ENCODE measurements at places on chromosomes 13 and 19. TPM values are rescaled to one million over a fixed set of nuclear protein-coding genes. Genes with fewer than 3 reads are reported as not detected.

The SLC25A41 gene
- 0.27 TPM for polyA plus RNA-seq

The IL4I1 gene
- polyA plus RNA-seq, result 11.5 TPM

The MIR17HG gene
- 9.6 TPM for polyA plus RNA-seq

The ZNF177 gene
- polyA plus RNA-seq, result 13.8 TPM

The KIR2DL1 gene
- polyA plus RNA-seq, result 0.05 TPM

The IRGQ gene
- 7.5 TPM for polyA plus RNA-seq

The NRTN gene
- 4.0 TPM for polyA plus RNA-seq

All from thymus (tissue), 14 donors.